ENCODE measurements at places on chromosomes 12 and 14. TPM values are rescaled to one million over a fixed set of nuclear protein-coding genes. Genes with fewer than 3 reads are reported as not detected.

- no peaks in the 10 kb centered on the region for H3K4me1 ChIP-seq
- H3K27me3 ChIP-seq = no peaks in the 10 kb centered on the region
- H3K36me3 ChIP-seq = no peaks in the 10 kb centered on the region
- no peak overlapping the region for H3K27ac ChIP-seq
- DNase-seq = no peak
Observed at GRCh38 chr12:22008196-22008595, 37.8 kb upstream of the CMAS start.

DNA sequence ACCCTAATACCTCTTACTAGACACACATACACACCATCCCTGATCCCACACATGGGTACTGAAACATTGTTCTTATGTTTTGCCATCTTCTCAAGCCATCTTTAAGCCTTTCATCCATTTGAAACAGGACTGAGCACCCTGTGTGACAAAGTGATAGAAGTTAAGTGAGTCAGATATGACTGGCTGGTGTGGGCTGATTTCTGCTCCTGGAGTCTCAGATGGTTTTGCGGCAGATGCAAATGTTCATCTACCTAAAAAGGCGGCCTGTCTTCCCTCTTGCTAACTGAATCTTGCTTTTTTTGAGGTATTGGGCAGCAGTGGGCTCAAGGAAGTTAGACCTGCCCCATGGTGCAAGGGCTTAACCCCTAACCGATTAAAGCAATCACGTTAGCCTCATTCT is 30.4 kb upstream of the PKP2 start:
- peaks cover 1% of the 10 kb centered on the region for H3K4me1 ChIP-seq
- no peak overlapping the region for H3K4me3 ChIP-seq
- H3K36me3 ChIP-seq = no peaks in the 10 kb centered on the region

- no peak for DNase-seq
- no peaks in the 10 kb centered on the region for H3K36me3 ChIP-seq
- H3K27ac ChIP-seq = no peak overlapping the region
- H3K4me1 ChIP-seq = no peaks in the 10 kb centered on the region
- H3K27me3 ChIP-seq = peaks cover 16% of the 10 kb centered on the region
Observed at GRCh38 chr14:52348279-52348678, 34.2 kb downstream of the PTGER2 start.

GRCh38 chr12:105862163-105862821 is 276.5 kb downstream of the NUAK1 start:
- peaks cover 3% of the 10 kb centered on the region for H3K27me3 ChIP-seq
- DNase-seq = peak; percentile 12
- H3K4me1 ChIP-seq = peaks cover 9% of the 10 kb centered on the region

- DNase-seq = no peak
- H3K27ac ChIP-seq = no peak overlapping the region
- H3K4me1 ChIP-seq = no peaks in the 10 kb centered on the region
- no peaks in the 10 kb centered on the region for H3K36me3 ChIP-seq
- no peaks in the 10 kb centered on the region for H3K27me3 ChIP-seq
- no peak overlapping the region for H3K4me3 ChIP-seq
Observed at GRCh38 chr12:78040111-78040510, 209.4 kb downstream of the NAV3 start.

Gene OR4Q2
- not detected for total RNA-seq

- H3K27me3 ChIP-seq = no peaks in the 10 kb centered on the region
- no peak for DNase-seq
- no peak overlapping the region for H3K27ac ChIP-seq
- no peaks in the 10 kb centered on the region for H3K4me1 ChIP-seq
- no peak overlapping the region for H3K4me3 ChIP-seq
Observed at GRCh38 chr14:96304956-96305355, 48.9 kb downstream of the BDKRB1 start.

- no peaks in the 10 kb centered on the region for H3K27me3 ChIP-seq
- H3K4me1 ChIP-seq = peaks cover 4% of the 10 kb centered on the region
- H3K36me3 ChIP-seq = no peaks in the 10 kb centered on the region
- no peak for DNase-seq
Observed at GRCh38 chr14:68418174-68419118, 374.4 kb downstream of the ZFP36L1 start.

DNA sequence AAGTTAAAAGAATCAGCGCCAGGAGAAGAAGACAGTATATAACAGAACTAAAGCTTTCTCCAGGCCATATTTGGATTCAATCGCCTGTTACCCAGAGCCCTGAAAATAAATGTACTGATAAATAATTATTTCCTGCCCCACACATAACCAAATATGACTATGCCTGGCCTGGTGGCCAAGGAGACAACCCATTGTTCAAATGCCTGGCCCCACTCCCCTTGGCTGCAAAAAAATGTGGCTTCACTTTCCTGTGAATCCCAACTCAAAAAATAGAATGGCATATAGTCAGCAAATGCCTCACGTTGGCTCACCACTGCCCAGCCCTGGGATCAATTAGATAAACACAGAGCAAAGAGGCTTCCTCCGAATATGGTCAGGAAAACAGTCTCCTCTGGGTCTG is 472.1 kb downstream of the BCL11B start:
- no peaks in the 10 kb centered on the region for H3K27me3 ChIP-seq
- H3K36me3 ChIP-seq = no peaks in the 10 kb centered on the region
- no peaks in the 10 kb centered on the region for H3K4me1 ChIP-seq
- no peak overlapping the region for H3K4me3 ChIP-seq

Gene ZNF385A
- 7.9 TPM for total RNA-seq

DNA sequence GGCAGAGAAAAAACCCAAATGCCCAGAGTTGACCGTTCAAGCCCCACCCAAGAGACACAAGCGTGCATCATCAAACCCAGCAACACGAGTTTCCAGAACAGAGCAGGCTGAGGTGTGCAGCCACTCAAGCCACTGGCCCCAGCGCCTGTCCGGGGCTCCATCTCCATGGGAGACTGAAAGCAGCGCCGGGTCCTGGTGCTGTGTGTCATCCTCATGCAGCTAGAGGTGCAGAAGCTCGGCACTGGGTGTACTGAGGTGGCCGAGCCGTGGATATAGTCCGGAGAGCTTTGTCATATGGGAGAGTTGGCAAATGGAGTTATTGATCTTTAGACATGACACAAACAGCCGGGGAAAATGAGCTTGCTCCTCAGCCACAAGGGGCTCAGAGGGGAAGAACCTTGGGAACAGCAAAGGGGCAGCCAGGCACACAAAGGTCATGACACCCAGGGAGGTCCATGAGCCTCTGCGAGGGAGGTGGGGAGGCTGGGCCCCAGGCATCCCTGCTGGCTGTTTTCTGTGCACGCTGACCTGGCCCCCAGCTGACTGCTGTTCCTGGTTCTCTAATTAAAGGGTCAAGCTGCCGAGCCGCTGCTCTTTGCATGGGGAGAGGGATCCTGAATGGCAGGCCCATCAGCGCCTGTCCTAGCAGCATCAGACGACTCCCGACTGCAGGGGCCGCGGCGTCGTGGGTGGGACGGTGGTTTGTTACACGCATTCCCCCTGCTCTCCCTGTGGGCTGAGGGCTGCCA is 145.4 kb upstream of the SFSWAP start:
- no peak for DNase-seq
- no peaks in the 10 kb centered on the region for H3K4me1 ChIP-seq
- H3K36me3 ChIP-seq = no peaks in the 10 kb centered on the region

DNA sequence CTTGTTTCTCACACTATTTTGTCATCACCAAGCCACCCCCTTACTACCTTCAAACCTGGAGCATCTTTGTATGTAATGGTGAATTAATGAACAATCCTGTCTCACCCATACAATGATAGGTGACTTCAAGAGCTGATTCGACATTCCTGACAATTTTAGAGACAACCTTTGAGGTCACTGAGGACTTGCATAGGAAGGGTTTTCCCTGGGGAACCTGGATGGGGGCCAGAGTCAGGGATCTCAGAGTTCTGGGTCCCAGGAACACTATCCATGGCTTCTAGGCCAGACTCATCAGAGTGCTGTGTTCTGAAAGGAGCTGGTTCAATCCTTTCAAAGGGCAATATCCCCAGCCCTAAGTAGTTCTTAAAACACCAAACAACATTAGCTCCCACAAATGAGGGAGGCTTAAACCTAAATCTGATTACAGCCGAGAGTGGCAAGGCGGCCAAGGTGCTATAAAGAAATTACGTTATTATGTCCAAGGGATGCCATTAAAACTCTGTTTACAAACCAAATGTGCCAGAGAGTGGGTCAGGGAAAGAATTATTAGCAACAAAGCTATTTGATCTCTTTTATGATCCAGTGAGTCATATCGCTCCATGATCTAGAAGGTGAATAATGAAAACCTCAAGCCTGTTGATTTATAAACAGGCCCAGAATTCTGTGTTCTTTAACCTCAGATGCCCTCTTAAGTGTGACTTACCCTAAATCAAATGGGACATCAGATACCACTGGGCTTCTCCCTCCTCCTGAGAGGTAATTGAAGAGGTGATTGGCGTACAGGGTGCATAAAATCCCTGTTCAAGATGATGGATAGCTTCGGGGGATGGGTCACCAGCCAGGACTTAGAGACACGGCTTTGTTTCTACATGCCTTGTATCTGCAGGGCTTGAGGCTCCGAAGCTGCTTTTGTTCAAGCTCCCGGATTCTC is 230.2 kb upstream of the TBX3 start:
- no peak overlapping the region for H3K4me3 ChIP-seq
- no peaks in the 10 kb centered on the region for H3K36me3 ChIP-seq
- H3K27me3 ChIP-seq = no peaks in the 10 kb centered on the region
- no peak overlapping the region for H3K27ac ChIP-seq
- no peaks in the 10 kb centered on the region for H3K4me1 ChIP-seq

DNA sequence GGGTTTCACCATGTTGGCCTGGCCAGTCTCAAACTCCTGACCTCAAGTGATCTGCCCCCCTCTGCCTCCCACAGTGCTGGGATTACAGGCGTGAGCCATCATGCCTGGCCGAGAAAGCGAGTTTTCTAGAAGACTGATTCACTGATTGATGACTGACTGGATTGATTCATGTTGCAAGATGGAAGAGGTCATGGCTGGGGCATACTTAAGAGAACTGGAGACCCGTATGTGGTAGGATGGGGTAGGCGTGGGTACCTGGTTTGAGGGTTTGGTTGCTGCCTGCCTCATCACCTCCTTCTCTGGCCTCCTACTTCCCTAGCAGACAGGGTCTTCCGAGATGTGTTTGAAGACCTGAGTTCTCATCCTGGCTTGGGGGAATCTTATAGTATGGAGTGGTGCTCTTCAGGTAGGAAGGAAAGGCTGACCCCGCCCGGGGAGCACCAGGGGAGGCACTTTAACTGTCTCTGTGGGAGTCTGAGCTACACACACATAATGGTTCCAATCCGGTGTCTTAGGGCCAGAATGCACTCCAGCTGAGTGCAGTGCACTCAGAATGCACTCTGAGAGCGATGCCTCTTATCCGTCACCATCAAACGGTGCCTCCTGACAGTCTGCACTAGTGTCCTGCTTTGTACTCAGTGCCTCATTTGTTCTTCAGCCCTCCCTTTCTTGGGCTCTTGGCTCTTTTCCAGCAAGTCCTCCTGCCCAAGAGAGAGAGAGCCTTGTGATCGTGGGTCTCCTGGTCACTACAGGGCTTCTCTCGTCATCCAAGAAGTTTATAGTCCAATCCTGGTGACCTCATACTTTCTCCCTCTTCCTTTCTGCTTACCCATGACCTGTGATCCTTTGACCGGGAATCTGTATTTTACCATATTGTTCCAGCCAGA is 19.7 kb downstream of the PLEKHG3 start:
- no peak overlapping the region for H3K4me3 ChIP-seq
- no peaks in the 10 kb centered on the region for H3K27me3 ChIP-seq
- peaks cover 16% of the 10 kb centered on the region for H3K4me1 ChIP-seq
- H3K36me3 ChIP-seq = no peaks in the 10 kb centered on the region
- no peak for DNase-seq

- no peak overlapping the region for H3K4me3 ChIP-seq
- H3K27ac ChIP-seq = no peak overlapping the region
- no peaks in the 10 kb centered on the region for H3K36me3 ChIP-seq
- no peaks in the 10 kb centered on the region for H3K4me1 ChIP-seq
Observed at GRCh38 chr12:115817389-115817788, 460.1 kb downstream of the MED13L start.

- DNase-seq = no peak
- no peaks in the 10 kb centered on the region for H3K36me3 ChIP-seq
- H3K4me1 ChIP-seq = no peaks in the 10 kb centered on the region
- H3K27ac ChIP-seq = no peak overlapping the region
- no peak overlapping the region for H3K4me3 ChIP-seq
- no peaks in the 10 kb centered on the region for H3K27me3 ChIP-seq
Observed at GRCh38 chr12:93042684-93043083, 113.6 kb upstream of the EEA1 start.

DNA sequence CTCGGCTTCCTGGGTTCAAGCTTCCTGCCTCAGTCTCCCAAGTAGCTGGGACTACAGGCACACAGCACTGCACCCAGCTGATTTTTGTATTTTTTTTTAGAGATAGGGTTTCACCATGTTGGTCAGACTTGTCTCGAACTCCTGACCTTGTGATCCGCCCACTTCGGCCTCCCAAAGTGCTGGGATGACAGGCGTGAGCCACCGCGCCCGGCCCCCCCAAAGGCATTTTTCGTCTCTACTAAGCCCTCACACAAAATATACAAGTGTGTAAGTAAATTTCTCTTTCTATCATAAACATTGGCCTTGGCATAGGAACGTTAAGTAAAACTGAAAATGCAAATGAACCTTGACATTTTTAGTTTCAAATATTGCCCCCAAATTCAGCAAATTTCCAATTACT is 2.1 kb downstream of the ACAD10 start:
- no peaks in the 10 kb centered on the region for H3K36me3 ChIP-seq
- no peaks in the 10 kb centered on the region for H3K27me3 ChIP-seq
- no peak overlapping the region for H3K27ac ChIP-seq

Data from endothelial cell of umbilical vein (primary cell).